NCI-H2171 (cell line): ENCODE measurements at places on chromosomes 7 and 10.

DNA sequence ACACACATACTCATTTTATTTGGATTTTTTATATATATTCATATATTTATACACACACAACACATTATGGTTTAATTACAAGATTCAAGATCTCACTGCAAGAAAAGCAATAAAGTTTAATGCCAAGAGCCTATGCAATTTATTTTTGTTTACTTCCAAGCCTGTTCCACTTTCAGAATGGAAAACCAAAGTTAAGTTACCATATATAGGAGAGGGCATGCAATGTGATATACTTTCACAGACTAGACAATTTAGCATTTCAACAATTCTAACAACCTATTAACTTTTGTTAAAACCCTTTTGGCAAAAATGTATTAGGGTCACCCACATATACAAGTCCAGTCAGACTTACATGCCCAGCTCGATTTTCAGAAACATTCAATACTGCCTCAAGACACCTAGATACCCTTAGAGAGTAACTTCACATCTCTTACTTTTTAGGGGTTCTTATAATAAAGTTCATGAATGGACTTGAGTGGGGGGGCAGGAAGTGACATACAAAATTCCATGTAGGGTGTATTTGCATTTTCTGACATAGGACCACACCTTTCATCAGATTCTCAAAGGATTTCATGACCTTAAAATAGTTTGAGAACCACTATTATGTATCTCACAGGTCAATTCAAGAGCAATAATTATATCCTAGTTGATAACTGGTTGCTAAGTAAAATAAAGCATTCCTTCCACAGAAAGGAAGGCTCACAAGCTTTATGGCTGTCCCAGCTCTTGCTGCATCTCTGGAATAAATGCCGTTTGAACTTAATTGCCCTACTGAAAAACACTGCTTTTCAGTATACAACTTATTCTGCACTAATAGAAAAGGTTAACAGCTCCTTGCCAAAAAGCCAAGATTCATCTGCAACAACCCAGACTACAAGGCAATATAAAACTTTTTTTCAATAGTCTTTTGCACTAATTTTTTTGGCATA is 2.5 kb downstream of the P4HA1 start:
- no peak for DNase-seq

DNA sequence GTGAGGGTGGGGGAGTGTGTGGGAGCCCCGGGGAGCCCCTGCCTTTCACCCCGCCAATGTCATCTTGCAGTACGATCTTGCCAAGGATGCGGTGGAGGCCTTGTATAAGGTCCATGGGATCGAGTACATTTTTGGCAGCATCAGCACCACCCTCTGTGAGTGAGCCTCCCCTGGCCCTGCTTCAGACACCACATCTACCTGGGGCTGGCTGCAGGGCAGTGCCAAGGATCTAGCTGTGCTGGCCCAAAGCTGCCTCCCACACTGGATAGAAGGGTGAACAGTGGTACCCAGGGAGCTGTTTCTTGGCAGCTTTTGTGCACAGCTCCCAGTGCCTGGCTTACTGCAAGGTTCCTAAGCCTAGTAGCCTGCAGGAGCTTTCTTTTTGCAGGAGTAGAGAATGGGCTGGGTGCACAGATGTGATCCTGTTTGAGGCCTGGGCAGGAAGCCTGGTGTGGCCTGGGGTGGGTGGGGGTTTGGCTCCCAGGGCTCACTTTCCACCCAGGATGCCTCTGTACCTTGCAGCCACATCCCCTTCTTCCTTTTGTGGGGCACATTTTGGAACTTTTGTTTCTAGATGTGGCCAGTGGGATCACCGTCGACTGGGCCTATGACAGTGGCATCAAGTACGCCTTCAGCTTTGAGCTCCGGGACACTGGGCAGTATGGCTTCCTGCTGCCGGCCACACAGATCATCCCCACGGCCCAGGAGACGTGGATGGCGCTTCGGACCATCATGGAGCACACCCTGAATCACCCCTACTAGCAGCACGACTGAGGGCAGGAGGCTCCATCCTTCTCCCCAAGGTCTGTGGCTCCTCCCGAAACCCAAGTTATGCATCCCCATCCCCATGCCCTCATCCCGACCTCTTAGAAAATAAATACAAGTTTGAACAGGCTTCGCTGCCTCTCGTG is 12.2 kb upstream of the CPA1 start:
- DNase-seq, result no peak

DNA sequence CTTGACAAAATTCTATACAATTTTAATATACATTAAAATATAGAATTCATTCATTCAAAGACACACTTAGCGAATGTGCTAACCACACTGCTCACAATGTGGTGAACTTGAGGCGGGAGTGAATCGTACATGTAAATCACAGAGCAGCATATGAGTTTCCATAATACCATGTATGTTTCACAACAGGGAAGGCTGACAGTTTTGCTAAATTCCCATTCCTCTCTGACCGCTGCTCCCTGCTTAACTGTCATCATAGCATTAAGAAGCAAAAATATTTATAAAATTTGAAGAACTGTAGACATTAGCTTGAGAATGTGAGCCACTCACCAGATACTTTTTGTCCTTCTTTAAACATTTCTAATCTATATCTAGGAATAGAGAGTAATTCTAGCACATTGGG is 763.3 kb downstream of the MAGI2 start:
- no peak for DNase-seq

DNA sequence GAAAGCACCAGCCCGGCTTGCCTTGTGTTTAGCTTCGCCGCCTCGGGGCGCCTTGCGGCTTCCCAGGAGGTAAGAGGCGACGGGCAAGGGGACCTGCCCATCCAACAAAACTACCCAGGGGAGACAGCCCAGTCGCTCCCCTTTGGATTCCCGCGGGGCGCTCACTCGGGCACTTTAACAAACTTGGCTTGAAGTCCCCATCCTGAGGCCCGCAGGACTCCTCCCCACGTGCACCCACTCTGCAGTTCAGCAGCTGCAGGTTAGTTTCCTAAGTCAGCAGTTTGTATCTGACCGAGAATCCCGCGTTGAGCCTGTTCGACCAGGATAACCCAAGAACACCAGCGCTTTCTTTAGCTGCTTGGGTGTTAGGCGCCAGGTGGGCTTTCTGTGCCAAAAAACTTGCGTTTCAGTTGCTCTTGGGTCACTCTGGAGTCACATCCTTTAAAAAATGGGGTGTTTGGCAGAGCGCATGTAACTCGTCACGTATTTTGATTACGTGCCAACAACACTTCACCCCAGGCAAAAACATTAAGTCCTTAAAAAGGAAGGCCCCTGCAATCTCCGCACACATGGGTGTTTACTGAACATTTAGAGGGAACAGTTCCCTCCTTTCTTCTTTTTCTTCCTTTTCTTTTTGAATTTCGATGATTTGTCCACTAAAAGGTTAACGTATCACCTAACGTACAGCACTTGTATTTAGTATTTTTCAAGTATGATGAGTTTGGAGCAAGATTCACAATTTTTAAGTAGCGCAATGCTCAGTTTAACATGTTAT is 876 bp downstream of the DNAH11 start:
- no peak for DNase-seq

DNA sequence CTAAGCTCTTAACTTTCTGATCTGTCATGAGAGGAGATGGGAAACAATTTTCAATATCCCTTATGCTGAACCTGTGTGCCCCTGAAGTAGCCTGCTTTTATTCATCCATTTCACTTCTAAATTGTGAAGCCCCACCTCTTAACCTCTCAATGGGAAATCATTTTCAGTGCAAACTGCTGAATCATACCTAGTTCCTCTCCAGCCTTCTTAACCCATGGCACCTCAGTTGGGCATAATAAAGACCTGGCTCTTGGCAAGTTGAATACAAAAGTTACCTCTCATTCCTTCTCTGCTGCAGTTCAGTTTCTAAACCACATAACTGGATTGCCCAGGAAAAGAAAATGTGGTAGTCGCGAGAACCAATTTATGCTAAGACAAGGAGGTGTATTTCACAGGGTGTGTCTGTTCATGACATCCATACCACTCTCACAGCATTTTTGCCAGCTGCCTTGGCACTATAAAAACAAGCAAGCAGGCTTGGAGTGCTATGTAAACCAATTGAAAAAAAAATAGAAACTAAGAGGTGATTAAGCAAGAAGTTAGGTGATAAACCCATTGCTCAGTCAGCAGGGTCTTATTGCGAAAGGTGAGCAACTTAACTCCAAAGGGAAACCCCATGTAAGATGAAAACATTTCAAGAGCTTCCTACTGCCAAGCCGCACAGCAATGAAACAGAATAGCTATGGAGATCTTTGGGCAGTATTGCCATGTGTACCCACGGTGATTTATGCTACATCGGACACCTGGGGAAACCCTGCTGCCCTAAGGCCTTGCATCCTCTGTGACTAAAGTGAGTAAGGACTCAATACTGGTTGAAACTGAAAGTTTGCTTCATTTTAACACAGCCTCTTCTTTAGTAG is 57.0 kb upstream of the DKK1 start:
- DNase-seq, result no peak

DNA sequence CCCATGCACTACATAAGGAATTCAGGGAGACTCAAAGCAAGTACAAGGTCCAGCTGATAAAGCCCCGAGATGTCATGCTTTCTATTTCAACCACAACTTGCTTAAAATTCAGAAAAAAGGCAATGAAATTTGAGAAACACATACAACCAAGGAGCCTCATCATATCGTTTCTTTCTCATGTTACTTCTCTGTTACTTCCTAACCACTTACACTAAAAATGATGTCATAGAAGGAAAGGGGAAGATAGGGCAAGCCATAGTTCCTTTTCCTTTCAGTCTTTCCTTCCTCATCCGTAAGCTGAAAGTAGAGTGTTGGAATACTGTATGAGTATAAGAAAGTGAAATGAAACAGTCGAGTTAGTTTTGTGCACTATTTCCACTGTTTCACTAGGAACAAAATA is 27.9 kb upstream of the CDK14 start:
- no peak for DNase-seq

DNA sequence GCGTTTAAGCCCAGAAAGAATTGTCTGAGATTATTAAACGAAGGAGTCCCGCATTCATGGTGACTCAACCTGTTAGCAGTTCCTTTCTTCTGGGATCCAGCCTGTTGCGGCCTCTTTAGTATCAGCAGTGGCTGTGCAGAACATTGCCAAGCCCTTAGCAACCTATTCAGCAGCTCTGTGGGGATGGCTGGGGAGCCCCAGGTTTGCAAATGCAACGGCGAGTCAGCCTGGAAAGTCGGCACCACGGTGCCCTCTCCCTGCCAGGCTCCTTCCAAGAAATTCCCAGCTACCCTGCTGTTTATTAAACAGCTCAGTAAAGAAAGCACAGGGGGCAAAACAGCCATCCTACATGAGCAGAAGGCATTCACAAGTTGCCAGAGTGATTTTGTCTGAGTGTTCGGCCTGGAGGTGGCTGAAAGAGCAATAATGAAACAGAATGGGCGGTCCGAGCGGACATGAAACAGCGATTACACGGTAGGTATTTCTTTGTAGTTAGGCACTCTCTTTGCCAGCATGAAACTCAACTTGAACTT is 198.3 kb downstream of the BAMBI start:
- DNase-seq, result no peak

GRCh38 chr10:61120805-61121204 is 176.8 kb upstream of the RHOBTB1 start:
- DNase-seq, result no peak

GRCh38 chr7:47294556-47295222 is 287.2 kb downstream of the TNS3 start:
- DNase-seq, result no peak

DNA sequence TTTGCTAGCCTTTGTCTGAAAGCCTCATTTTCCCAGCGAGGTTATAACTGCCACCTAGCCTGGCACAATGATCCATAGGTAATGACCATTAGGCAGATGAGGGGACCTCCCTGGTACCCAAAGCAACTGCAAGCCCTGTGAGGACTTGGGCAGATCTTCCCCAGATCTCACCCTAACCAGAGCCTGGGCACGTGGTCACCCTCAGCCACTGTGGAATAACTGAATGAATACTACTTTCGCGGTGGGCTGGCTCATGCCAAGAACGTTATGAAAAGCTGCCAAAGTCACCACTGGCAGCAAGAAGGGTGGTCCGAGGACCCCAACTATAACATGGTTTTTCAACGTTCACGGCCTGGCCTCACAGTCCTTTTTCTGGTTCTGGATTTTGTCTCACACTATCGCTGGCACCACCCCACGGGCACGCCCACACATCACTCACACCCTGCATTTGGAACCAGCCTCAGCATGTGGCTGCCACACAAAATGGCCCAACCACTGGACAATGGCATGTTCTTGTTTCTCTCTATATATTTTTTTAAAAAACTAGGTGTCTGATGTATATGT is 3.4 kb downstream of the PRKAG2 start:
- no peak for DNase-seq

DNA sequence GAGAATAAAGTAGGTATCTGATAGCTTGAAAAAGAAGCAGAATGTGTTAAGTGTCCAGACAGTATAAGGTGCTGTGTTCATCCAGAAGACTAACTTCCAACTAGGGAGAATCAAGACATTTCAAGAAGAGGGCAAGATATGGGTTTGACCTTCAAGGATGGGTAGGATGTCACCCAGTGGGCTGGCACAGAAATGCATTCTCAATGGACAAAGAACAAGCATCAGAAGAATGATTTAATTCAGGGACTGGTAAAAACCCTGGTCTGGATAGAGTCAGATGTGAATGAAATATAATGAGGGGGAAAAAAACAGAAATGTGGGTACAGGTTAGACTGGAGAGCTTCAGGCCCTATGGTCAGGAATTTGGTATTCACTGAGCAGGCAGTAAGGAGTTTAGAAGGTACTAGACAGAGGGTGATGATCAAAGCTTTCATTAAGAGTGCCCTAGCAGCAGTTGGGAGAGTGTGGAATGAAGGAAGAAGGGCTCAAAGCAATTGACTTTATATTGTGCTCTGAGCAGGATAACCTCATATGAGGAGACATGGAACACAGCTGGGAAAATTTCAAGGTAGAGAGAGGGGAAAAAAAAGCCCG is 180.7 kb upstream of the ANK3 start:
- DNase-seq, result no peak

GRCh38 chr7:88868456-88868855 is 72.9 kb upstream of the TEX47 start:
- DNase-seq, result no peak

GRCh38 chr7:35521941-35522340 is 173.0 kb downstream of the HERPUD2 start:
- DNase-seq, result no peak

DNA sequence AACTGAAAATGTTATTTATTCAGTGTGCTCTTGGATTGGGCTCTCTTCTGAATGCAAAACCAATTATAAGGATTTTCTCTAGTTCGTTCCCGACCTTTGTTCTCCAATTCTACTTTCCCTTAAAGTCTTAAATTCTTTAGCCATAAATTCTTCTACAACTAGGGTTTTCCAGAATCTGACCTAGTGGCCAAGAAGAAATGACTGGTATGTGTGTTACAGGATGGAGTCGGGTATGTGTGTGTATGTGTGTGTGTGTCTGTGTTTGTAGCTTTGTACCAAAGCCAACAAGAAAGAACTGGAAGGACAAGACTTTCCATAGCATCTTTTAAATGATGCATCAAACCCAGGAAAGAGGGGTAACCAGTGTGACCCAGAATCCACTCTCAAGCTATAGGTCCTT is 25.8 kb upstream of the LEP start:
- DNase-seq, result no peak
